ENCODE measurements at places on chromosomes 7 and 10. TPM values are rescaled to one million over a fixed set of nuclear protein-coding genes. Genes with fewer than 3 reads are reported as not detected.
A peak's percentile ranks its signal among the peaks of the same experiment; 100 is the strongest.

DNA sequence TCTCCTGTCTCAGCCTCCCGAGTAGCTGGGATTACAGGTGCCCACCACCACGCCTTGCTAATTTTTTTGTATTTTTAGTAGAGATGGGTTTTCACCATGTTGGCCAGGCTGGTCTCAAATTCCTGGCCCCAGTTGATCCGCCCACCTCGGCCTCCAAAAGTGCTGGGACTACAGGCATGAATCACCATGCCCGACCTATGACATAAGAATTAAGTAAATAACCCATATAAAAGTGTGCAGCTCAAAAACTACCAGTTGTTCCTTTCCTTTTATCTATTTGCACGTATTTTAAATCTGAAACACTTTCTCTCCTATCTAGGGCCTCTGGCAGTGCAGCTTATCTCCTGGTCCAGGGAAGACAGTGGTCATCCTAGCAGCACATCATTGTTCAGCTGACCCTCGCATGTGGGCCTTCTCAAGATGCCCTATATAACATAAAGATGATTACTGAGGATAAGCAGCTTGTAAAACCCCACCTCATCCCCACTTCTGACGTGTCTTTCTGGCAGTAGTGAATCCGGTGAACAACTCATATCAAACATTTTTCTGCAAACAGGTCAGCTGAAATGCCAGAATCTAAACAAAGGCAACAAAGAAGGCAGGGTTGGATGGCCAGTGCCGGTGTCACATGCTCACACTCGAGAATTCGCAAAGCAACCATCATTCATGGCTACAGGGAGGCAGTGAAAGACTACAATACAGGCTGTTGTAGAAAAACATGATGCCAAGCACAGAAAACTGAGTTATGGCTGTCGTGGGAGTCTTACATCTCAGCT, 36.0 kb upstream of the KCNIP2 start:
- no peak overlapping the region for H3K27ac ChIP-seq
- no peak for DNase-seq
- H3K27me3 ChIP-seq: no peaks in the 10 kb centered on the region
- no peaks in the 10 kb centered on the region for H3K36me3 ChIP-seq

DNA sequence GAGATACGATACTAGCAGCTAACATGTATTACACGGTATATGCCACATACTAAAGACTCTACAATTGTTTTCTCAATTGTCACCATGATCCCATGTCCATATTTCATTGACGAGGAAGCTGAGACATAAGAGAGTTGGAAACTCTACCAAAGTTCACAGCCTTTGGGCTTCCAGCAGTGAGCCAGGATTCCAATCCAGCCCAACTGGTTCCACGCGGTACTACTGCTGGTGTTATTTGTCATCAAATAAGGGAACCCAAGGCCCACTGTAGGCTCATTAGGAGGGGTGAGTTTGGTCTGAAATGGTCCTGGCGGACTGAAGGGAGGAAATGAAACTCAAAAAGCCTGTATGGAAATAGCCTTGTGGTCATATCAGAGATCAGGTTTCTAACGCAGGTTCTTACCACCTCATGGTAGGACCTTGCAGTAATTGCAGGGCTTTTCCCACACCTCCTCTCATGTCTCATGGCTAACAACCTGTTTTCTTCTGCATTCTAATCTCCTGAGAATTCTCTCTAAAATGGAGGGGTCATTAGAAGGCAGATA, 814.6 kb downstream of the LRMDA start:
- H3K4me1 ChIP-seq: no peaks in the 10 kb centered on the region
- no peak overlapping the region for H3K27ac ChIP-seq
- no peak for DNase-seq
- H3K4me3 ChIP-seq: no peak overlapping the region
- no peaks in the 10 kb centered on the region for H3K36me3 ChIP-seq

DNA sequence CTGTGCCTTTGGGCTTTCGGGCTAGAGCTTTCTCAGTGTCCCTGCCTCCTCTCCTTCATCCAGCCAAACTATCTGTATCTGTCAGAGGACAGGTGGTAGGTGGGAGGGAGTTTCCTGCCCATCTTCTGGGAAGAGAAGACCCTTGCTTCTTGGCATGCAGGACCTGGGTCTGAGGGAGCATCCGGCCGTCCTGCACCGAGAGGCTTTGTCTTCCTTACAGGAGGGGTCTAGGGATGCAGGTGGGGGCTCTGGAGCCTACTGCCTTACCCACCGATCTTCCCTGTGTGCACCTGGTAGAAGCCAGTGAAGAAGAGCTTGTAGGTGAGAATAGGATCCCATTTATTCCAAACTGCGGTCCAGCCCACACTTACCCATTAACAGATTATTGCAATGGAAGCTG, 5.8 kb upstream of the KLF6 start:
- no peaks in the 10 kb centered on the region for H3K36me3 ChIP-seq
- peaks cover 9% of the 10 kb centered on the region for H3K4me1 ChIP-seq
- no peak for DNase-seq
- H3K27me3 ChIP-seq: no peaks in the 10 kb centered on the region
- no peak overlapping the region for H3K27ac ChIP-seq

PLEKHA8 gene
- total RNA-seq: 12.7 TPM

DNA sequence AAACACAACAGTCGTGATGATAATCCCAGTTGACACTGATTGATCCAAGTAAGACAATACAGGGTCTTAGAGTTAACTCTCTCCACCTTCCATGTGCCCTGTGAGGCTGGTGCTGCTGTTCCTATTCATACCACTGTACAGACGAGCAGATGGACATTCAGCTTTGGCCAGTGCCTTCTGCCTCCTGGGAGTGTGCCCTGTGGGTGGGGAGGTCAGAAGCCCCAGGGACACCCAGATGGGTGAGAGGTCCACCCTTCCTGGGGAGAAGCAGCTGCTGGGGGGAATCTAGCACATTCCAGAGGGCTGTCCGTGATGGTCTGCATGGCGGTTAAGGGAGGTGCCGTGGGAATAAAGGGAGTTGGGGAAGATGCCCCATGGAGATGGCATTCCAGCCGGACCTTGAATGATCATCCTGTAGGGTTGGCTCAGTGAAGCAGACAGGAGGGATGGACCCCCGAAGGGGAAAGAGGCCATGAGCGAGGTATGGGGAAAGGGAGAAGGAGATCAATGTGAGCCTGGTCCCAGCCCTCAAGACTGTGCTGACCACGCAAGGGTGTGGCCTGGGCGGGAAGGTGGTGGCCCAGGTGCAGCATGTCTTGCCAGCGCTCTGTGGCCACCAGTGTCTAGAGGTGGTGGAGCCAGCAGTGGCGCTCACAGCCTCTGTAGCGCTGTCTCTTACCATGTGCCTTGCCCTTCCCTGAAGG, 74.0 kb downstream of the ADCY1 start:
- no peaks in the 10 kb centered on the region for H3K36me3 ChIP-seq
- no peak for DNase-seq
- no peaks in the 10 kb centered on the region for H3K4me1 ChIP-seq
- no peak overlapping the region for H3K27ac ChIP-seq
- H3K4me3 ChIP-seq: no peak overlapping the region
- no peaks in the 10 kb centered on the region for H3K27me3 ChIP-seq

DNA sequence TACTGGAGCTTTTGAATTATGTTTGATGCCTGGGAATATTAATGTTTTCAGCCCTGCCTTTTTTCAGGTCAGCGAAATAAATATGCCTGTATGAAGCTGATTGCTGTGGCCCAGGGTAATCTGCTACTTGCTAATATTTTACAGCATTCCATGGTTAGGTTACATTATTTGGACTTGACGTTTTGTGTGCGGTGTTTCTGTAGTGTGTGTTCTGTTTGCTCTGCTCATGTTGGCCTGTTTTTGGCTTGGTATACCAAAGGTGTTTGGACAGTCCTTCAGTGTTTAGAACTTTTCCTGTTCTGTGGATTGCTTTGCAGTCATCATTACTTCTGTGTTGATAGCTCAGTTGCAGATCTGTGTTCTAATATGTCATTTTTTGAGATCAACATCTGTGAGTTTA, 11.5 kb downstream of the ZRANB1 start:
- no peaks in the 10 kb centered on the region for H3K27me3 ChIP-seq
- no peak for DNase-seq
- H3K4me1 ChIP-seq: no peaks in the 10 kb centered on the region
- H3K4me3 ChIP-seq: no peak overlapping the region
- no peaks in the 10 kb centered on the region for H3K36me3 ChIP-seq

GRCh38 chr7:24721481-24722001, 35.7 kb downstream of the GSDME start:
- H3K4me3 ChIP-seq: no peak overlapping the region
- H3K4me1 ChIP-seq: no peaks in the 10 kb centered on the region
- no peaks in the 10 kb centered on the region for H3K36me3 ChIP-seq
- H3K27me3 ChIP-seq: no peaks in the 10 kb centered on the region
- DNase-seq: no peak

DNA sequence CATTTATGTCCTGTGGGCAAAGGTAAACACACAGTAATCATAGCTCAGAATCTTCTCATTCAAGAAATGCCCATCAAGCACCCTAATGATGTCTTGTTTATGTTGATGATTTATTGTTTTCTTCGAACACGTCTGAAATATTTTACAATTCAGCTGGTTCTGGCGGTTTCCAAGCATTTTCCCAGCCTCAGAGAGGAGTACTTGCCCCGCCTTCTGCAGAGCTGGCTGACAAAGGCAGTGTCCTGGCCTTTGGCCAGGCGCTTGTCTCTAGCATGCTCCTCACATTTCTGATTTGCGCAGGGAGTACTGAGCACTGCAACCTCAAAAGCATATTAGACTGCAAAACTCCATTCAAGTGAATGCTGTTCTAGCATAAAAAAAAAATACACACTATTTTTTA, 314.2 kb upstream of the GNAI1 start:
- no peak overlapping the region for H3K27ac ChIP-seq
- H3K36me3 ChIP-seq: no peaks in the 10 kb centered on the region
- no peak overlapping the region for H3K4me3 ChIP-seq
- H3K27me3 ChIP-seq: no peaks in the 10 kb centered on the region

MYH16 gene
- not detected for total RNA-seq

SLC13A4 gene
- total RNA-seq: not detected

DNA sequence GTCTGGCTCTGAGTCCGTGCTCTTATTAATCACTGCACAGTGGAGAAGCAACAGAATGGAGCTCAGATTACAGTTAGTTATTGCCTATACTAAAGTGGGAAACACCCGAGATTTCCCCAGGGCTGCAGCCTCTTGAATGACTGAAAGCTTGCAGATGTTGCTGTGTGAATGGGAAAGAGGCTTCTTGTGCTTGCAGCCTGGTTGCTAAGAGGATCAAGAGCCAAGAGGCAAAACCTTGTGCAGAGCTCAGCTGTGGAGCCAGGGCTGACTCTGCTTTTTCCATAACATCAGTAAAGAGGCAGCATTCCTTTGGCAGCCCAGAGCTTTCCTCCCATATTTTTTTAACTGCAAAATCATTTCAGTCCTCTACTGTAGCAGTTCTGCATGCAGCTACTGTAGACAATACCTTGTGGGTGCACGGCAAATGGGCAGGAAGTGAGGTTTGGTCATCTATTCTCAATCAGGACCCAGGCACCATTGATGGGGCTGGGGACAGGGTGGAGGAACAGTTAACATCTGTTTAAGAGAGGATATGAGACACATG, 86.5 kb downstream of the RALA start:
- H3K27ac ChIP-seq: no peak overlapping the region
- H3K4me3 ChIP-seq: no peak overlapping the region
- no peaks in the 10 kb centered on the region for H3K36me3 ChIP-seq
- DNase-seq: no peak
- H3K27me3 ChIP-seq: no peaks in the 10 kb centered on the region
- no peaks in the 10 kb centered on the region for H3K4me1 ChIP-seq

DNA sequence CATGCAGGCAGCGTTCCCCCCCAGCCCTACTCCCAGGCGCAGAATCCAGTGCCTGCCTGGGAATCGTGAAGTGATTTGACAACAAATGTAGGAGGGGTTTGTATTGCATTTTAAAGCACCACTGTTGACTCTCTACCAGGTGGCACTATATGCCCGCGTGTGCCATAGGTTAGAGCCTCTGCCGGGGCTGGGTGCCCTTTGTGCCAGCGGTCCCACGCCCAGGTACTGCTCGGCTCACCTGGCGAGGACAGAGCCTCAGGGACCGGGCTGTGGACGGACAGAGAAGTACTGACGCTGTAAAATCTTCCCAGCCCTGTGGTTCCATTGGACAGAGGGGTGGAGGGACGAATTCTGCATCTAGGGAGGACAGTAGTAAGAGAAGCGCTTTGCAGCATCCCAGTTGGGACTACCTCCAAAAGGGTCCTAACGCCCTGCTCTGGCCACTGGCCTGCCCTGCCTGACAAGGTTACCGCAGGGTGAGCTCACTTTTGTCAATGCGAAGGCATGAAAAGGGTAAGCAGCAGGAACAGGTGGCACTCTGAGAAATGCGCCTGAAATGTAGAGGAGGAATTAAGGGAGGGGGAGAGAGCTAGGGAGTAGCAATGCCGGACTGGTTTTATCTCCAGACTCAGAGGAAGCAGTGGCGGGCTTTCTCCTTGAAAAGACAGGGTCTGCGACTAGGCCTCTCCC, 788 bp upstream of the CACNA2D1 start:
- peak overlapping the region; percentile 56 for H3K4me3 ChIP-seq
- no peak for DNase-seq
- peaks cover 8% of the 10 kb centered on the region for H3K4me1 ChIP-seq
- H3K36me3 ChIP-seq: no peaks in the 10 kb centered on the region

MKI67 gene
- 12.0 TPM for total RNA-seq

FBXL13 gene
- total RNA-seq: not detected

DNA sequence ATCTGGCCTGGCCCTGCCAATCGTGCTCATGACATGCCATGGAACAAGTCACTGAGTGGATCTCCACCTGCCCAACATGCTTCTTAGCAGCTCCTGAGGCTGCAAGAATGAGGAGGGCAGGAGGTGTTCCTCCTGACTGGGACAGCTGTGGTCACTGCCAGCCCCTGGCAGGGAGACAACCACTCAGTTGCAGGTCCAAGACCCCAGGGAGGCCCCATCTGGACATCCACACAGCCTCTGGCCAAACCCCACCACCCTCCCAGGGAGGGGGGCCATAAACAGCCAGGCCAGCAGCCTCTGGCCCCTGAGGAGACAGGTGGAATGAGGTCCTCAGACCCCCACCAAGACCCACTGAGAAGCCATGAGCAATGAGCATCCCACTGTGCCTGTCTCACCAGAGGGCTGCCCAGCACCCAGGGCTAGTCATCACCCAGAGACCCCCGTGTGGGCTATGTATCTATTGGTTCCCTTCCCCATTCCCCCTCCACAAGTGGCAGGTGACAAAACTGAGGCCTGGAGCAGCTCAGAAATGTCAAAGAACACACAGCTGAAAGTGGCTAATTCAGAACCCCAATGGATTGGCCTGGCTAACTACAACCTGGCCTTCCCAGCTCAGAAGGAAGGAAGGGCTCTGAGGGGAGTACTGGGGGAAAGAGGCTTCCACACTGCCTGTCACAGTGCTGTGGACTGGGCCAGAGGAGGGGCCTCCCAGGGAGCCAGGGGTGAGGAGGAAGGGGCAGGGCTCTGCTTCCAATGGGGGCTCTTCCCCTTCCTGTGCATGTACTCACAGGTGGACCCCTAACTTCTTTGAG, 3.0 kb downstream of the GPRIN2 start:
- H3K27ac ChIP-seq: no peak overlapping the region
- H3K4me3 ChIP-seq: no peak overlapping the region
- peaks cover 17% of the 10 kb centered on the region for H3K4me1 ChIP-seq
- peak; percentile 11 for DNase-seq
